ENCODE measurements at places on chromosomes 6 and 20.

DNA sequence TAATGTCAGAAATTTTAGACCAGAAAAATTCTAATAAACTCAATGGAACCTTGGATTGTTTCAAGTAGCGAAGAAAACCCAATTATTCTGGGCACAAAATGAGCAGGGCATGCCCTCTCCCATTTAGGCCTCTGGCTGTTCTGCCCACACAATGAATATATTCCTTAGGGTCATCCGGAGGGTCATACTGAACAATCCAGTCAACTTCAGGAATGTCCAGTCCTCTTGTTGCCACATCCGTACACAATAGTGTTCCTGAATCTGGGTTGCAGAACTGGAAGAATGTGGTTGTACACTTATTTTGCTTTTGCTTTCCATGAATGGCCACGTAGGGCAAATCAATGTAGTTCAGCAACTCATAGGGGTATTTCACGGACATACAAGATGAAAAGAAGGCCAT lies 23.4 kb upstream of the RNF144B start:
- DNase-seq: no peak

- peak; percentile 78 for DNase-seq
Observed at GRCh38 chr20:16821211-16822089, 73.3 kb downstream of the OTOR start.

GRCh38 chr20:14780508-14780907 lies 443.1 kb upstream of the FLRT3 start:
- DNase-seq: no peak

DNA sequence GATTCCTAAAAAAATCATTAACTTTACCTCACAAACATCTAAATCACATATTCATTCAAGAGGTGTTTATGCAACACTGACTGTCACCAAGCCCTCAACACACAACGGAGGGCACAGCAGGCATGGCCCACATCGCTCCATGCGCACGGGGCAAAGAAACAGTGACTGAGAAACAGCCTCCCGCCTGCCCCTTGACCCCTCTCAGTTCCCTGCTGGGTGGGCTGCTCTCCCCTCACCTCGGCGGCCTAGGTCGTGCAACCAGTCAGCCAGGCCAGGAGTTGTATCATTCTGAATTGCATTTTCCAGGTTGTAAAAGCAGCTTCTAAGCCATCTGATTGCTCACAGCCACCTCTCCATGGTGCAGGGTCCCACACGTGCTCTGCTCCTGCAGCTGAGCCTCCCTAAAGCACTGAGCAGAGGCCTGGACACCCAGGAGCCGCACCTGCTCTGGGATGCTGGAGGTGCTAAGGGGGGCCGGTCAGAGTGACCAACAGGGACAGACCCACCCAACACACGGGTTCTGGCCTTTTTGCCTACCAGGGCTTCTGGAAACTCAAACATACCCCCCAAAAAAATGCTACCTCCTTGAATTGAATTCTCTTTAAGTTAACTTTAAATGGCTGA lies 37.9 kb downstream of the TAF4 start:
- no peak for DNase-seq

GRCh38 chr6:106422534-106422933 lies 62.0 kb downstream of the CRYBG1 start:
- DNase-seq: no peak

- DNase-seq: no peak
Observed at GRCh38 chr20:1844325-1845162, 50.7 kb upstream of the SIRPA start.

- DNase-seq: no peak
Observed at GRCh38 chr20:50387996-50388332, 122.2 kb upstream of the PTPN1 start.
